NCI-H1436 treated with DMSO at 0.1 percent for 48 hours (cell line): ENCODE measurements at places on chromosomes 16 and 17.

GRCh38 chr16:7216719-7217118 lies 115.9 kb upstream of the RBFOX1 start:
- no peak for DNase-seq

DNA sequence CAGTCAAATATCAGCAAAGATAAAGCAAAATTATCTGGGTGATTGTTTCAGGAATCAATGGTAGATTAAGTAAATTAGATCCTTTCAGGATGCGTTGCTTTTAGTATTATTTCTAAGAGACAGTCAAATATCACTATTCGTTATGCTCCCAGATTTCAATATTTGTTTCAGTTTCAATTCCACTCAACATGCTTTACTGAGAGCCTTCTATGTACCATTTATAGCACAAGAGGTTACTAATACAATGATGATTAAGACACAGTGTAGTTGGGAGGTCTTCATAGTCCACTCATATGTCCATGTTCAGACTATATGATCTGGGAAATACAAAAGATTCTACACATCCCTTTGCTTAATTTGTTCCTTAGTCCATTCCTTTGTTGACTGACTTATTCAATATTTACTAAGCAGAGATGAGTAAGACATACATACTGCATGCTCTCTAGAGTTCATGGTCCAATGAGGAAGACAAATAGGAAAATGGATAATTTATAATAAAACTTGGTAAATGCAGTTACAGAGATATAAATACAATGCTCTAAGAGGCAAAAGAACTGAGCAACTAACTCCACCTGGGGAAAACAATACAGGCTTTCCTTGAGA lies 88.2 kb upstream of the NOG start:
- no peak for DNase-seq

- DNase-seq = no peak
Observed at GRCh38 chr17:61411261-61412142, 11.9 kb downstream of the TBX2 start.

- DNase-seq = no peak
Observed at GRCh38 chr17:77142689-77143088, 1.9 kb downstream of the SEC14L1 start.

DNA sequence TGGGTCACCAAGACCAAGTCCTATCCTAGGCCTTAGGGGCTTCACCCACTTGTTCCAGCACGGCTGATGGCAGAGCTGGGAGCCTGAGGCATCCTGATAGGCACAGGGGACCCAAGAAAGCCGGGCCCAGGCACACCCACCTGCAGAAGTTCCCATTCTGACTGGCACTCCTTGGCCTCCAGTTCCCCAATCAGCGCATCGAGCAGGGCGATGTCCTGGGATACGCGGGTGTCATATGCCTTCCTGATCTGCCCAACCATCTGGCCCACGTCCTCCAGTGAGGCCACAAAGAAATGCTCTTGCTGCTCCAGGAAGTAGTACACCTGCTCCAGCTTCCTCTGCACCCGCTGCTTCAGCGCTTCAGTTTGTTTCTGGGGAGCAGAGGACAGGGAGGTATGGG lies 9.6 kb downstream of the MEFV start:
- no peak for DNase-seq

- DNase-seq = no peak
Observed at GRCh38 chr16:28289048-28289447, 3.3 kb upstream of the SBK1 start.

DNA sequence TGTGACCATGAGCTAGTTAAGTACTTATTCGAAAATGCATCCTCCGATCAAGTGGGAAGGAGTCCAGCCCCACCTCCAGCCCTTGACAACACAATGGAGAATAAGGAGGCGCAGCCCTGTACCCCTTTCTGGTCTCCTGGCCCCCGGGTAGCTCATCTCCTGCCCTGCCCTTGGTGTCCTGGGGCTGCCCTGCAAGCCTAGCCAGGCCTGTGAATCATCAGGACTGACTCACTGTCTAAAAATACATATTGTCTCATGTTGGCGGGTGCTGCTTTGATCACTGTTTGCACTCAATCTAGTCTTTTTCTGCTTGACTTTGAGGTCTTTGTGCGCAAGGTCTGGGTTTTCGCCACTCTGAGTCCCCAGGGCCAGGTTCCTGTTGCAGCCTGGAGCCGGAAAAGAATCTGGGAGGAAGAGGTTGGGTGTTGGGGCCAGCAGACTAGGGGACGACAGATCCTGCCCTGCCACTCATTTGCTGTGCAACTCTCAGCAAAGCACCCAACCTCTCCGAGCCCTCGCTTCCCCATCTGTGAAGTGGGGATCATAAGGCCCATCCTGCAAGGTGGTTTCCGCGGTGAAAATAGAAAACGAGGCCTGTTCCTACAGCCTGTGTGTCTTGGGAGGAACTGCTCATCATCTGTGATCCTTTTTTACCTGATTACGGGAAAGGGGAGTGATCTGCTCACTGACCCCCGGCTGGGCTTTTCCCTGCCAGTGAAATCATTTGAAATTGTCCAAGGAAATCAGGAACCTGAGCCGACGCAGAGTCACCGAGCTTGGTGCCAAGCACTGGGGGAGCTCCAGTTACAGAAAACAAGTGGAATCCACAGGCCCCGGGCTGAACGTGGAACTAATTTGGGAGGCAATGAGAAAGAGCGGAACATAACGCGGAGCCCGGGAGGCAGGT lies 230.4 kb downstream of the PARN start:
- no peak for DNase-seq

- no peak for DNase-seq
Observed at GRCh38 chr16:22357635-22357971, 16.8 kb downstream of the CDR2 start.

- DNase-seq = no peak
Observed at GRCh38 chr16:56610017-56610608, 1.7 kb downstream of the MT2A start.

DNA sequence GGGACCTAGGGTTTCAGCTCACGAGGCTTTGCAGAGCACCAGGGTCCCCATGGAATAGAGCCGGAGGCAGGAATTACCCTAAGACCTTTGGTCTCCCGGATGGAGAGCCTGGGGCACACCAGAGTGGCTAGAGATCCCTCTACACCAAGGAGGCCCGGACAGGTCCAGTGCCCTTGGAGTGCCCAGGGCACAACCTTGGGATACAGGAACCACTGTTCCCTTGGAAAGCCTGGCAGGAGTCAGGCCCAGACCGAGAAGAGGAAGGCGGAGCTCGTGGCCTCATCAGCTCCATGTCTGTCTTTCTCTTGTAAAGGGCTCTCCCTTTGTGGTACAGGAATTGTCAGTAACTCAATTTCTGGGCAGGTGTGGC lies 3.8 kb upstream of the DBNDD1 start:
- no peak for DNase-seq

GRCh38 chr17:29089601-29090044 lies 46.7 kb downstream of the PIPOX start:
- no peak for DNase-seq

DNA sequence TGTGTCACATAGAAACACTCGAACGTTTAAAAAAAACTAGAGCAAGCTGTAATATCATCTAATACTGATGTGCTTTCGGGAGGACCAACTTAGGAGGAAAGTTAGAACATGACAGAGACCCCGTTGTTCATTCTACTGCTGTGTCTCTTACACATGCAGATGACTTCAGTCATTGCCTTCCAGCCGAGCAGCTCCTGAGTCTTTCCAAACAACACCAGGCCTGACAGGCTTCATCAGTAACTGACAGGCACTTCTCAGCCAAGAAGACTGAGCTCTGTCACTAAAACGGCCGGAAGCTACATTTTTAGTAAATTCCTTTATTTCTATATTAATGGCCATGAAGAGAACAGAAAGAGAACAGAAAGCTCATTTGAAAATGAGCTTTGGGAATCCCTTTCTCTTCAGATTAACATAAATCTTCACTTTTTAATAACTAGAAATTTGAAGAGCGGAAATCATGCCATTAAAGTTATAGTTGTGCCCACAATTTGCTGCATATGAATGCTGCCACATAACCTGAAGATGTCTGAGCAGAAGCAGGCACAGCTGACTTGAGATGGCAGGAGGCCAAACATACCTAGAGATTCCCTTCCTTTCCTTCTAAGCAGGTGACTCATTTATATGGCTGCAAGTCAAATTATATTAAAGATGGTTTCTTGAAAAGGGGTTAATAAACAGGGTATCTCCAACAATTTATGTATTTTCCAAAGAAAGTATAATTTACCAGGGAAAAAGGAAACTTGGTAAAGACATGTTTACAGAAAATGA lies 148.9 kb downstream of the ITFG1 start:
- no peak for DNase-seq
